Activated T-helper 1 cell treated with anti-CD3 and anti-CD28 coated beads, Interleukin-12 subunit alpha, Interleukin-12 subunit beta, Interleukin-2, Interleukin-4 antibody, amounts not matched to agents 30 ng/mL and 10 ng/mL and 1 ng/mL, durations not matched to agents 14 hours and 24 hours and 36 hours (primary cell): ENCODE measurements at places on chromosomes 7 and 10.
A peak's percentile ranks its signal among the peaks of the same experiment; 100 is the strongest.

GRCh38 chr10:18649364-18649959, 1.9 kb downstream of the NSUN6 start:
- peak overlapping the region; percentile 70 for H3K27ac ChIP-seq
- peaks cover 48% of the 10 kb centered on the region for H3K4me1 ChIP-seq
- H3K36me3 ChIP-seq, result peaks cover 12% of the 10 kb centered on the region
- H3K4me3 ChIP-seq, result peak overlapping the region; percentile 96
- no peak for DNase-seq
- no peaks in the 10 kb centered on the region for H3K27me3 ChIP-seq

GRCh38 chr7:130941322-130942210, 207.6 kb upstream of the KLF14 start:
- no peaks in the 10 kb centered on the region for H3K27me3 ChIP-seq
- H3K36me3 ChIP-seq, result peaks cover 59% of the 10 kb centered on the region
- peak overlapping the region; percentile 65 for H3K4me3 ChIP-seq
- peaks cover 94% of the 10 kb centered on the region for H3K4me1 ChIP-seq
- DNase-seq, result no peak

- H3K4me3 ChIP-seq, result no peak overlapping the region
- H3K4me1 ChIP-seq, result no peaks in the 10 kb centered on the region
- no peaks in the 10 kb centered on the region for H3K36me3 ChIP-seq
Measured at GRCh38 chr7:66277492-66277891, 72.4 kb downstream of the TPST1 start.

DNA sequence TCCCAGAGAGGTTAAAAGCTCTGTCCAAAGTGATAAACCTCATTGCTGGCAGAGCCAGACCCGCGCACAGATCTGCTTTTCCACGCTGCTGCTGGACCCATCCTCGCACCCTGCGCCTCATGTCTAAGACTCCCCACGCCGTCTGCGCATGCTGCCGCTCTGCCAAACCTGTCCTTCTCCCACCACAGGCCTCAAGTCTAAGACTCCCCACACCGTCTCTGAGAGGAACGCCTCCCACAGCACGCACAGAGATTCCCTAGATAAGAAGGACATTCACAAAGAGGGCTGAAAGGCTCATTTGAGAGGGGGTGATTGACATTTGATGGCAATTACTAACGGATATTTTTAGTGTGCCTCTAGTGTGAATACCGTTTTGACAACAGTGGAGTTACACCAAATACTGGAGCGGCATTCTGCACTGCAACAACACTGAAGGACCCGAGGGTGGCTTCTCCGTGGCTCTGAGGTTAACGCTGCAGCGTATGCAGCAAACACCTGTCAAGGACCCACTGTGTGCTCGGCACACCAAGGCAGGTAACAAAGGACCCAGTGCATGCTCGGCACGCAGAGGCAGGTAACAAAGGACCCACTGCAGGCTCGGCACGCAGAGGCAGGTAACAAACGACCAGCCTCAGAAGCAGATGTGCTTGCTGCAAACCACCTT, 231.4 kb downstream of the DNAJB6 start:
- H3K4me1 ChIP-seq, result peaks cover 31% of the 10 kb centered on the region
- no peaks in the 10 kb centered on the region for H3K36me3 ChIP-seq
- H3K27ac ChIP-seq, result peak overlapping the region; percentile 74
- DNase-seq, result no peak
- H3K4me3 ChIP-seq, result peak overlapping the region; percentile 83

DNA sequence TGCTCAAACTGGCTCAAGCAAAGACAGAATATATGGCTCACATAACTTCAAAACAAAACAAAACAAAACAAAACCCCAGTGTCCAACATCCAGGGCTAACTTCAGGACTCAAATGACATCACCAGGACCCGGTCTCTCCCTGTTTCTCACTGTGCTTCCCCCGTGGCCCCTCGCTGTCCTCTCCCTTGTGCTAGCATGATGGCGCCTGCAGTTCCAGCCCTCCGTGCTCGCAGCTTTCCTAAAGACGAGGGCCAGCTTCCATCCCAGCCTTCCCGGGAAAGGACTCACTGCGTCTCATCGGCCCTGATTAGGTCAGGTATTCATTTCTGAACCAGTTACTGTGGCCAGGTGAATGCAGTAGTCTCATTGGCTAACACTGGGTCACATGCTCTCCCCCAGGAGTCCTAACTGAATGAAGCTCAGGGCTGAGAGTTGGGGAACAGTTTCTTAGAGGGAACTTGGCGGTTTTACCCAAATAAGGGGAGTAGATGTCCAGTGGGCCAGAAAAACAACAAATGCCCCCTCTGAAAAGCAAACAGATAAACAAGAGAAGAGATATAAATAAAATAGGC, 33.0 kb upstream of the CTBP2 start:
- H3K36me3 ChIP-seq, result no peaks in the 10 kb centered on the region
- no peaks in the 10 kb centered on the region for H3K4me1 ChIP-seq
- no peak overlapping the region for H3K4me3 ChIP-seq
- H3K27ac ChIP-seq, result no peak overlapping the region
- H3K27me3 ChIP-seq, result no peaks in the 10 kb centered on the region

DNA sequence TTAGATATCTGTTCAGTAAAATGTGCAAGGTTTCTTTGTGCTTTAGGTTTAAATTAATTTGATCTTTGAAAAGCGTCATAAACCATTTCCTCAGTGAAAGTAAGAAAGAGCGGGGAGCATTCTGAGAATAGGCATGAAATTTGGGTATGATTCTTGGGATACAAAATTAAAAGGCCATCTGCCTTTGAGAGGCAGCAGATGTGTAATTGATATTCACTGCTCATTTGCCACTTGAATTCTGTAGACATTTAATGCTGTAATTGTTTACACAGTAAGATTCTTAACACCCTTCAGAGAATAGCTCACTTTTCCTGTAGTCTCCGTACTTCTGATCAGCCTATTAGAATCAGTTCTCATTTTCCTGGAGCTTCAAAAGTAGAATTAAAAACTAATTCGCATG, 18.7 kb downstream of the FRMD4A start:
- no peak overlapping the region for H3K4me3 ChIP-seq
- DNase-seq, result no peak
- H3K36me3 ChIP-seq, result no peaks in the 10 kb centered on the region
- H3K4me1 ChIP-seq, result no peaks in the 10 kb centered on the region
- no peak overlapping the region for H3K27ac ChIP-seq

DNA sequence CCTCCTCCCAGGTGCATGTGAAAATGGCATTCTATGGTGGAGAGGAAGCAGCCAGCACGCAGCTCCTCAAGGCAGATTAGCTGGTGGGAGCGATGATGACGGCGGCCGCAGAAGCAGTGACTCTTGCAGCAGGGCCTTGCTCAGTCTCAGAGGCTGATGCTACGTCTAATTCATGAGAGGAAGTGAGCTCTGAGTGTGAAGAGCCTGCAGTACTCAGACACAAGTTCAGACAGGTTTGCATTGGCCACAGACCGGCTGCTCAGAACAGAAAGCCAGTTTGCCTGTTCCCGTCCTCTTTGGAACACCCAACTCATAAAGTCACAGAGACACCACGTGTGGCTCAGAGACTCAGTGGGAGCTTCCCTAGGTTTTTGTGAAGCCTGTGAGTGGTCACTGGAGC, 136.5 kb downstream of the ADARB2 start:
- H3K4me3 ChIP-seq, result no peak overlapping the region
- no peaks in the 10 kb centered on the region for H3K4me1 ChIP-seq
- no peak for DNase-seq

DNA sequence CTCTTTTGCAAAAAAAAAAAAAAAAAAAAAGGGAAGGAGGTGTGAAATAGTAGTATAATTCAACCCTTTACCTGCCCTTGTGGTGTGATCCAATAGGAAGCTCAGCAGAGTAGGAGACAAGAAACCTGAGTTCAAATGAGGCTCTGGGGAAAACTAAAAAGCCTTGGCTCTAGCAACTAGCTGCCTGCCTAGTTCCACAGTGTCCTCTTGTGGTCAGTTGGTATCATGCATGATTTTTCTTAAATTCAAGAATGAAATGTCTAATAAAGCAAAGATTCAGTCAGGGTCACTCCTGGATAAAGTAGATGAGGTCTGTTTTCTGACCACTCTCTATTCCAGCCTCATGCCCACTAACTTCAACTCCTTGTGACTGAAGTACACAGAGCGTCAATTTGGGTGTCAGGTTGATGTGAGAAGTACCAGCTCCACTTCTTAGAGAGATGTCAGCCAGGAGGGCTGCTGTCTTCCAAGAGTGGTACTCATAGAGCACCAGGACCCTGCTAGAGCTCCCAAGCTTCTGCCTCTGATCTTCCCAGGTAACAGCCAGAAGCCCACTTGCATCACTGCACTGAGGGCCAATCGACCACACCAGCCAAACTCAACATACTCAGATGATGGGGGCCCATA, 10.5 kb downstream of the LSM5 start:
- no peak overlapping the region for H3K27ac ChIP-seq
- H3K4me1 ChIP-seq, result peaks cover 8% of the 10 kb centered on the region
- no peaks in the 10 kb centered on the region for H3K36me3 ChIP-seq
- DNase-seq, result no peak
- no peak overlapping the region for H3K4me3 ChIP-seq
- H3K27me3 ChIP-seq, result peaks cover 4% of the 10 kb centered on the region

DNA sequence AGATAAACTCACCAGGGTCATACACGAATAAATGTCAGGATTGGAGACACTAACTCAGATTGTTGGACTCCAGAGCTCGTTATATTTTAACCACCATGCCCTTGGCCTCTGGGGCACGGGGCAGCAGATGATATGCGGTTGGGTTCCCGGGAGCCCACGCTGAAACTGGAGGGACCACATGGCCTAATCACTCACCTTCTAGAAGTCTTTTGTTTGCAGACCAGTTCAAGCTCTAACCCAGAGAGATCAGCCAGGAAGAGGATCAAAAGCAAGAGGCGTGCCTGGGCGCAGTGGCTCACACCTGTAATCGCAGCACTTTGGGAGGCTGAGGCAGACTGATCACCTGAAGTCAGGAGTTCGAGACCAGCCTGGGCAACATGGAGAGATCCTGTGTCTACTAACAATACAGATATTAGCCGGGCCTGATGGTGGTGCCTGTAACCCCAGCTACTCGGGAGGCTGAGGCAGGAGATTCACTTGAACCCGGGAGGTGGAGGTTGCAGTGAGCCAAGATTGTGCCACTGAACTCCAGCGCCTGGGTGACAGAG, 42.6 kb upstream of the ECHDC3 start:
- H3K36me3 ChIP-seq, result no peaks in the 10 kb centered on the region
- DNase-seq, result no peak

GRCh38 chr7:20021831-20022230, 195.4 kb downstream of the MACC1 start:
- H3K4me1 ChIP-seq, result no peaks in the 10 kb centered on the region
- DNase-seq, result no peak
- no peaks in the 10 kb centered on the region for H3K36me3 ChIP-seq
- no peaks in the 10 kb centered on the region for H3K27me3 ChIP-seq

DNA sequence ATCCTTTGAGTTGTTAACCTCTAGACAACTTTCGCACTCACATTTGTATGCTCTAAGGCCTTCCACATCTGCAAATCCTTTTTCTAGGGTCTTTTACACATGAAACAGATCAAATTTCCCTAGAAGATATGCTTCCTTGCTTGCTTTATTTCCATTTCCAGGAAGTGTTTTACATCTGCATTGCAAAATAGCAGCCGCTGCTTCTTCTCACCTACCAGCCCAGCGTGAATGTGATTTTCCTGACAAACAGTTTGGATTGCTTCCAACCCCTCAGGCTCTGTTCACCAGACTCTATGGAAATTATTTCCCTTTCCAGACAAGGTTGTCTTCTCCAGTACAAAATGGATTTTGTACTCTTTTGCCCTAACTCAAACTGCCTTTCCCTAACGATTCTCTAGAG, 50.9 kb upstream of the PAPSS2 start:
- no peaks in the 10 kb centered on the region for H3K36me3 ChIP-seq
- H3K4me1 ChIP-seq, result no peaks in the 10 kb centered on the region

- no peaks in the 10 kb centered on the region for H3K36me3 ChIP-seq
- no peak overlapping the region for H3K4me3 ChIP-seq
- no peak for DNase-seq
- H3K27me3 ChIP-seq, result no peaks in the 10 kb centered on the region
- H3K4me1 ChIP-seq, result no peaks in the 10 kb centered on the region
Measured at GRCh38 chr7:88465600-88465999, 158.9 kb upstream of the STEAP4 start.

DNA sequence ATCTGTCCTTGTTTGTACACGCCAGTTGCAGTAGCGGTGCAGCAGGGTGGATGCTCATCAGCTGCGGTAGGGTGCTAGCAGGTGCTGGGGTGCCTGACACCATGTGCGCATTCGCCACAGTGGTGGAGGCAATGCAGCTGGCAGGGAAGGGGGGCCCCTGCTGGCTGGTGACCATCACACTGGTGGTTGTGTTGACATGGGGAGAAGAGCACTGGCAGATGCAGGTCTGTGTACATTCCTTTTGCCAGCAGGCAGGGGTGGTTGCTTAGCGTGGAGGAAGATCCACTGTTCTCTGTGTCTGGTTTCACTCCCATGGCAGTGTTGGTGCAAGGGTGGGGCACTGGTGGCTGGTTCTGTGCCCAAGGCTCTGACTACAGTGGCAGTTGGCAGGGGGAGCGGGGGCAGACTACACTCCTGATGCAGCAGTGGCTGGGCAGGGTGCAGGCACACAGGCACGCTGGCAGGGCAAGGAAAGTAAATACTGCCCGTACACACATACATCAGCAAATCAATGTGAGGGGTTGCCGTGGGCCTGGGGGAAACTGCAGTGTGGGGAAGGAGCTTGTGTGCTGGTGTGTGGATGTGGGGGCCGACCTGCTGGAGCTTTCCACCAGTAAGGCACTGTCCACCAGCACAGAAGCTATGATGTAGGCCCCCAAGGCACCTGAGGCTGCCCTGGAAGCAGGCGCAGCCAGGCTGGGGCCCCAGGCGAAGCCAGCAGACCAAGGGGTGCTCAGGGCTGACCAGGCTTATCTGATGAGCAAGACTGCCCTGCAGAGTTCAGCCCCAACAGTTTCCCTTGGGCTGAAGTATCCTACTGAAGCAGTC, 87.2 kb upstream of the UNC5B start:
- peaks cover 7% of the 10 kb centered on the region for H3K4me1 ChIP-seq
- no peak for DNase-seq
- peaks cover 33% of the 10 kb centered on the region for H3K27me3 ChIP-seq
- no peak overlapping the region for H3K27ac ChIP-seq
- H3K36me3 ChIP-seq, result no peaks in the 10 kb centered on the region
- no peak overlapping the region for H3K4me3 ChIP-seq

DNA sequence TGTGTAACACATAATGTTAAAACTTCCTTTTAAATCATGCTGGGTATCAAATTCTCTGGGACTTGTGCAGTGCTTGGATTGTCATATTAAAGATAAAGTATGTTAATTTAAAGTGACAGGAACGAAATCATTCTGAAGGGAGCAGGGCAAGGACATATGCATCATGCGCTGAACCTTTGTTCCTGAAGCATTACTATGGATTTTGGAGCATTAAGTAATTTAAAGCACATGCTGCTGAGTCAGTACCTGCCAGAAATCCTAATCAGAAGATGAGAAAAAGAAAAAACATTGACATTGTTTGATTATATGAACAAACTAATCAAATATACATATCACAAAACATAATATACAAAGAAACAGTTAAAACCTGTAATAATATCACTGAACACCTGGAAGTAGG, 101.4 kb downstream of the MICU1 start:
- DNase-seq, result no peak
- H3K27me3 ChIP-seq, result no peaks in the 10 kb centered on the region
- no peak overlapping the region for H3K27ac ChIP-seq
- H3K4me3 ChIP-seq, result no peak overlapping the region
- no peaks in the 10 kb centered on the region for H3K4me1 ChIP-seq

GRCh38 chr7:48016641-48017040, 12.3 kb downstream of the SUN3 start:
- no peak overlapping the region for H3K27ac ChIP-seq
- no peaks in the 10 kb centered on the region for H3K4me1 ChIP-seq
- peaks cover 19% of the 10 kb centered on the region for H3K27me3 ChIP-seq
- H3K4me3 ChIP-seq, result no peak overlapping the region
- H3K36me3 ChIP-seq, result no peaks in the 10 kb centered on the region
